Stimulated activated CD8-positive, alpha-beta memory T cell treated with anti-CD3 and anti-CD28 coated beads, Interleukin-15, amount 100 ng/mL, for 4 hours (primary cell): ENCODE measurements at places on chromosomes 11 and 22.

- DNase-seq, result no peak
Measured at GRCh38 chr11:118524356-118524755, 2.9 kb upstream of the TTC36 start.

DNA sequence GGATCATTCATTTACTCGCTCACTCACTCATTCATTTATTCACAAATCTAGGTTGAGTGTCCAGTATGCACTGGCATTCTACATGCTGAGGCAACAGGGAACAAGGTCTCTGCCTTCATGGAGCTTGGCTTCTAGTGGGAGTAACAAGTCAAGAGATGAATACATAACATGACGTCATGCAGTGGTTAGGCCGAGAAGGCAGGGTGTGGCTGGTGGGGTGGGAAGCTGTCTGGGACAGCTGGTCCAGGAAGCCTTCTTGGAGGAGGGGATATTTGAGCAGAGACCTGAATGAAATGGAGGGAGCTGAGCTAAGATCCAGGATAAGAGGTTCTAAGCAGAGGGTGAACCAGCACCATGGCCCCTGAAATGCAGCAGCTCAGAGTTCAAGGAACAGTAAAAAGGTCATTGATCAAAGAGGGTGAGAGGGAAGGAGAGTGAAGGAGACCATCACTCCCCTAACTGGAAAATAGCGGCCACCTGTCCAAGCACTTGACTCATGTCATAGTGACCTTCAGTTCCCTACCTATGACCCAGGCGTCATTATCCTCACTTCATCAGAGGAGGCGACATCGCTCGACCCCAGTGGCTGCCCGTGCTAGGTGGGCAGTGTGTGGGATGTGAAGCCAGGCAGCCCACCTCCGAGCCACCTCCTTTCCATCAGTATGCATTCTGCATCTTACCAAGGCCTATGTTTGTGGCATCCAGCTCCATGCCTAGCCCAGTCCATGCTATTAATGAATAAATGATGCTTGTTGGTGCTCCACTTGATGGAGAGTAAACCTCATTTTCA lies 105.0 kb downstream of the TSPAN18 start:
- DNase-seq, result no peak

GRCh38 chr11:65204646-65205601 lies 23.2 kb downstream of the CAPN1 start:
- DNase-seq, result no peak

- no peak for DNase-seq
Measured at GRCh38 chr22:27677905-27678458, 123.6 kb downstream of the MN1 start.
